ENCODE measurements at places on chromosomes 4 and X. TPM values are rescaled to one million over a fixed set of nuclear protein-coding genes. Genes with fewer than 3 reads are reported as not detected.

The RNF212 gene
- total RNA-seq: 2.3 TPM

The MAGEA11 gene
- total RNA-seq: not detected

- no peak for DNase-seq
Measured at GRCh38 chr4:20552004-20552403, 148.3 kb upstream of the PACRGL start.

The UVSSA gene
- total RNA-seq: 14.9 TPM

The SSX3 gene
- total RNA-seq: not detected

- DNase-seq: peak; percentile 34
Measured at GRCh38 chr4:67909905-67910584, 26.2 kb upstream of the TMPRSS11D start.
